Thymus (tissue), 14 donors: ENCODE measurements at places on chromosomes 5 and 9. TPM values are rescaled to one million over a fixed set of nuclear protein-coding genes. Genes with fewer than 3 reads are reported as not detected.
A peak's percentile ranks its signal among the peaks of the same experiment; 100 is the strongest.

The NUTM2G gene
- polyA plus RNA-seq = 0.02 TPM

The INSL6 gene
- not detected for polyA plus RNA-seq

GRCh38 chr5:24923400-24923799 is 278.6 kb upstream of the CDH10 start:
- DNase-seq = no peak

The HTR1A gene
- polyA plus RNA-seq = not detected

- no peak for DNase-seq
These were observed 95.9 kb upstream of the KLF4 start for GRCh38 chr9:107585465-107585864.

The FBXO4 gene
- polyA plus RNA-seq = 27.2 TPM

DNA sequence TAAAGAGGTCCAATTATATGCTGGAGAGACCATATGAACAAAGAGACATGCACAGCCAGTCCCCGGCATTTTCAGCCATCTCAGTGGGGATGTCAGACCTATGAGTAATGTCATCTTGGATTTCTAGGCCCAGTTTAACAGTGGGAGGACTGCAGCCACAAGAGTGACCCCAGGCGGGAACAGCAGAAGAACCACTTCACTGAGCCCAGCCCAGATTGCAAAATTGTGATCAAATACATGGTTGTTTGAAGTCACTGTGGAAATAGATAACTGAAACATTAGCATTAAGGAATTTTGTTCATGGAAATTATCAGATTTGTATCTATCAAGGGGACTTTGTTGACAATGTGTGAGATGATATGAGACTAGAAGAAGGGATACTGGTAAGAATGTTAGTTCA is 42.1 kb upstream of the C9orf57 start:
- DNase-seq = no peak

- DNase-seq = no peak
These were observed 28.8 kb downstream of the G3BP1 start for GRCh38 chr5:151800532-151800931.

DNA sequence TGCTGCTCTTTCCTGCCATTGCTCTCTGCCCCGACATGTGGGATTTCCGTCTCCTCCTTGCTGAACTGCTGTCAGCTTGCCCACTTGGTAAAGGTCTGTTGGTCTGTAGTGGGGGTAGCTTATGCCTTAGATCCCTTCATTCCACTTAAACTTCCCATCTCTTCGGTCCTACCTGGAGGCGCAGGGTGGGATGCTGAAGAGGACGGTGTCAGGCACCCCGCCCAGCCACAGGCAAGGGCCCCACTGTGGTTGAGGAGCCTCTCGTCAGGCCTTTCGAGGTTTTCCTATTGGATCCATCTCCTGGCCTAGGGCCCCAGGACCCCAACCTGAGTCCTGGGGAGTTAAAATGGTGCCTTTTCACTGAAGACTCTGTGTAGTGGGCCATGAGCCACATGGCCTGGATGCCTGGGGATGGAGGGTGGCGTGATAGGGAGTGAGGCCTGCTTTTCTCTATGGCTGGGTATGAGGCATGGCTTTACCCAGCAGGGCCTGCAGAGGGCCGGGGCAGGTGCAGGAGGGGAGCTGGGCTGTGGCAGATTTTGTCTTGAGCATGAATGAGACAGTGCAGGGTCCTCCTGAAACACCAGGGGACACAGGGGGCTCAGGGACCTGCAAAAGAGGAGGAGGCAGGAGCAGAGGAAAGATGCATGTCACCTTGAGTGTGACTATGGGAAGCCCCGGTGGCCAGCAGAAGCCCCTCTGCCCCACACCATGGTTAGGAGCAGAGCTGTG is 25.8 kb upstream of the RNF130 start:
- no peak for DNase-seq

DNA sequence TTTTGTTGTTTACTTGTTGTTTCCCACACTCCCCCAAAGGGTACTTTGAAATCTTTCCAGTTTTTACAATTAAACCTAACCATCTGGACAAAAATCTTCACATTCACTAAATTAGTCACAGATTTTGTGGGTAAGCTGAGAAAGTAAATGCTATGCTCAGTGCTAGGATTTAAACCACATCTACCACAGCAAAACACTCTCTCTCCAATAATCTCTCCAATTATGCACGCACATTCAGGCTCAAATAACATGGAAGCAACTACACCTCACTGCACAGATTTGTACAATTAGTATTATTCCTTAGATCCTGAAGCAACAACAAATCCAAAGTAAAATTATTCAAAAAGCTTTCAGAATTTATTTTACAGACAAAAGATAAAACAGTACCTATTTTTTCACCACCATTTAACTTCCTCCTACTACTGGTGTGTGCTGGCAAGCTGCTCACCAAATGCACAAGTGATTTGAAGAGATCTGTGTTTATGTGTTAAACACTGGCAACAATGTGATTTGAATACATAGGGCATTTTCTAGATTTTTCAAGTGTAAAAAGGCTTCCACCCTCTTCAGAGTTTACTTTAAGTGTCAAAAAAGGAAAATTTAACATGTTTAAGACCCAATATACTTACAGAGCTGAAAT is 16.6 kb downstream of the ZNF608 start:
- no peak for DNase-seq

The CYLC2 gene
- polyA plus RNA-seq = 0.02 TPM

DNA sequence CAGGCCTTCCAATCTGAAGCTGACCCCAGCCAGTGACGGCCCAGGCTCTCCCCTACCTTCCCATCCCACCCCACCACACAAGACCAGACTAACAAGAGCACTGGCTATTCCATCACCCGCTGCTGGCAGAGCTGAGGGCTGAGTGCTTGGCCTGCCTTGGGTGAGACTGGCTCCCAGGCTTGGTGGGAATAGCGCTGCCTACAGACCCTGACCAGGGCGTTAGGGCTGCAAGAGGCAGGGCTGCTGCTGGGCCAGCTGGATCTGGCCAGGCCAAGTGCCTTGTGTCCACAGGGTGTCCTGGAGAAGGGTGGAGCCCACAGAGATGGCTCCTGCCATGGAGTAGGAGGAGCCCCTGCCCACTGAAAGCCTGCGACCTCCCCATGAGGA is 31.6 kb upstream of the ANGPTL2 start:
- DNase-seq = no peak

- DNase-seq = no peak
These were observed 145.1 kb upstream of the IRX2 start for GRCh38 chr5:2896371-2897275.

GRCh38 chr5:33363537-33363936 is 77.2 kb upstream of the TARS1 start:
- no peak for DNase-seq

GRCh38 chr5:149959406-149960236 is 937 bp upstream of the SLC26A2 start:
- DNase-seq = peak; percentile 25

The C9 gene
- polyA plus RNA-seq = 0.05 TPM

DNA sequence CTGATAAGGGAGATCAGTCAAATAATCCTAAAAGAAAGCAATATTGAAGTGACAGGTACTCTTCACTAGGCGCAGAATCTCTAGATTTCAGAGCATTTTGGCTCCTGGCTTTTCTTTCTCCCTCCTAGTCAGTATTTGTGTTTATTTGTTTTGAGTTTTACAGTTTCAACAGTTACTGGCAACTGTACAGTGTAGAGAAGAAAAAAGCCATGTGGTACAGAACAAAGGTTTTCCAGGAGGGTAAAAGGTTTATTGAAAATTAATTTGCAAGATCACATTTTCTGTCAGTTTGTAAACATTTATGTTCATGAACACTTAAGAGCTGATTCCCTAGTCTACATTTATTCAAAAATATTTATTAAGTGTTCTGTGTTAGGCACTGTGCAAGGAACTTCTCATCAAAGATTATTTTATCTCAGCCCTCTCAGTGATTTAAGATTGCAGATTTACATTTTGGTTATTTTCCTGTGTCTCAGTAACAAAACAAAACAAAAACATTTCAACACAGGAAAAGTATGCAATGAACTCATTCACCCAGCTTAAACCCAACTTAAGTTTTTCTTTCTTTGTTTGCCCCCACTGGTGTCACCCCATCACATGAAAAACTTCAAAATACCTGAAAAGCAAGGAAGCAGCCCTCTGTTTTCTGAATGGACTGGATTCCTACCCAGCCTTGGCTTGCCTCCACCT is 12.9 kb downstream of the MINAR2 start:
- DNase-seq = no peak

GRCh38 chr5:167696558-167697314 is 594.7 kb upstream of the WWC1 start:
- no peak for DNase-seq

The PCDHGA5 gene
- polyA plus RNA-seq = 0.18 TPM
